Effector memory CD8-positive, alpha-beta T cell (primary cell): ENCODE measurements at places on chromosomes 13 and 19.

- no peak for DNase-seq
Measured at GRCh38 chr13:24050292-24050711, 110.2 kb upstream of the SPATA13 start.

GRCh38 chr19:45972081-45972946 is 1.4 kb downstream of the NOVA2 start:
- peak; percentile 33 for DNase-seq

GRCh38 chr13:110073982-110074381 is 233.0 kb downstream of the COL4A1 start:
- DNase-seq, result no peak

DNA sequence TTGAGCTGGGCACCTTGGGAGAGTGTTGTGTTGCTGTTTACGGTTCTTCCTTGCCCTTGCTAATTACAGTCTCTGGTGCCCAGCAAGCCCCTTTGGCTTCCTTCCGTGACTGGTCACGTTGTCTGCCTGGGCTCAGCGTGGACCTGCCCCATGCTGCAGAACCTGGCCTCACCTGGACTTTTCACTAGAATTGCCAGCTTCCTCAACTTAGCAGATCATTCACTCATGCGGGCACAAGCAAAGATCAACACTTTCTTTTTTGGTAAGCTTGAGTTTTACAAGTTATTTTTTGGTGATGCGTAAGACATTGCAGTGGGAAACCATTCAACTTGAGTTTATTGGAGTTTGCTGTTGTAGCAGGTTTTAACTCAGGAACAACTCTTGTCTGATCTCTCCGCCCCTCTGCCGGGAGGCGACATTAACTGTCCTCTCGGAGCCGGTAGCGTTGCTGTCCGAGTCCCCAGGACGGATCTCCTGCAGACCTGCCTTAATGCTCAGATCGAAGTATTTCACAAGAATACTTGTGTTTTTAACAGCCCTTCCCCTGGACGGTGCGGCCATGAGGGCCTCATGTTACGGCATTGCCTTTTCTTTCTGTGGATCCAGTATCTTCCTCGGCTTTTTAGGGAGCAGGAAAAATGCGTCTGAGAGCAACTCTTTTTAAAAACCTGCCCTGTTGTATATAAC is 15.7 kb upstream of the TEX29 start:
- DNase-seq, result no peak

DNA sequence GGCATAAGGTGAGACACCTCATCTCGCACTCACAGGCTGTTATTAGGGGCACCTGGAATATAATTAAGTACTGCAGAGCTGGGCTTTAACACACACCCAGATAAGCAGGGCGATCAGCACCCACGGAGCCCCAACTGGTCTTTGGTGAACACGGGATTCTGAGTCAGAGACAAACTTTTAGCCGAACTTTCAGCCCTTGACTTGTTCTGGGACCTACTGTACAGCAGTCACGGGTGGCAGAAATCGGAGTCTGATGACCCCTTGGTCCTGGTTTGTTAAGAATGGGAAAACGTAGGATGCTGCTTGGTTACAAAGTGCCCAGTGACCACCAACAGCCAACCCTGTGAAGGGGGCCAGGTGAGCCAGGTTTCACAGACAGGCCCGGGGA is 9.0 kb downstream of the SH3GL1 start:
- DNase-seq, result no peak

GRCh38 chr19:40331052-40331451 is 17.1 kb downstream of the C19orf47 start:
- no peak for DNase-seq
